ENCODE measurements at places on chromosomes 6 and 20.

DNA sequence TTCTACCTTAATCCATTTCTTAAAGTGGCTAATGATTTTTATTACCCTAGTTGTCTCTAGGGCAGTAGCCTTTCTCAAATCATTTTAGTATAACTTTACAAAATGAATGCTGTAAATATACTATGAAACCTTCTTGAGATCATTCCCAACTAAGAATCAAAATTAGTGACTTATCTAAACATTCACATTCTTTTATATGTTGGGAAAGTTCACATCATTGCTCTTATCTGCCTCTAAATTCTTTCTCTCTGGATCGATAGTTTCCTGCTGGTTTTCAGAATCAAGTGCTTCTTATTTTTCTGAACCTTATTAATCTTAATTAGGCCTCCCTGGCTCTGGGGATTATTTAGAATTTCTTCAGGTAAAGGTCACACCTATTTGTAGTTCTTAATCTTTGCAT, 126.8 kb downstream of the BCKDHB start:
- DNase-seq = no peak

DNA sequence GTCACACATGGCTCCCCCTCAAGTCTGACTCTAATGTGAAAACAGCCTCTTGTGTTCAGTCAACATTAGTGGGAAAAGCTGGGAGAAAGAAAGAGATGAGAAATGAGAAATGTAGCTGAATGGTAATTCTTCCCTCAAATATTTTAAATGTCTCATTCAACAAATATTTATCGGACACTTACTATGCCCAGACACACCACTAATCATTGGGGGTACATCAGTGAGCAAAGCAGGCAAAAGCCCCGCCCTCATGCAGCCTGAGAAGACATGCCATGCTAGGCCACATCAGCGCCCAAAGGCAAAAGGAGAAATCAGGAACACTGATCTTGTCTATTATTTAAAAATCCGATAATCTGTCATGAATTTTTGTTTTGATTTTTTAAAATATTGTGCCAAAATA, 89.9 kb upstream of the ASF1A start:
- no peak for DNase-seq

DNA sequence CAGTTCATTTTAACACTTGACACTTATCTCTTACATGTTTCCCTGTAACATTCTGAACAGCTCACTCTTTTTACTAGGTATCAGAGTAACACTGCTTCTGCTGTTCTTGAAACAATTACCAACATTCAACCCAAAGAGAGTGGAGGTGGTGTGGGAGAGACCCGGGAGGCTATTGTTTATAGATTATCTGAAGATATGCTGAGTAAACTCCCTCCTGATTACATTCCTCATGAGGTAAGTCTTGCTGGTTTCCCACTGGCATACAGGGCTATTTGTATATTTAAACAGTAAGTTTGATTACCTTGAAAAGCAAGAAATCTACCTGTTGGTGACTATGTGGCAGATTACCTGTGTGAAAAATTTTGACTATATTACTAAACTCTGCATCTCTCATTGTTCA, 39.8 kb upstream of the GLP1R start:
- no peak for DNase-seq

DNA sequence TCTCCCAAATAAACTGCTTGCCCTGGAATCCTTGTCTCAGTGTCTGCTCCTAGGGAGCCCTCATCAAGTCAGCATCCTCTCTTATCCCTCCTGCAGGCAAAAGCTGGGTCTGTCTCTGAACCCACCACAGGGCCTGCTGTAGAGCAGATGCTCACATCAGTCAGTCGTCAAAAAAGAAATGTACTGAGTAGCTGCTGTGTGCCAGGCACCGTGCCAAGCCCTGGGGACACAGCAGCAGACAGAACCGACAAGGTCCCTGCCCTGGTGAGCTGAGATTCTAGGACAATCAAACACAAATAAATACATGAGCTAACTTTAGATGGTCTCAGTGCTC, 68.5 kb downstream of the EYA2 start:
- DNase-seq = no peak

GRCh38 chr6:39269961-39270360, 40.7 kb upstream of the KCNK5 start:
- no peak for DNase-seq

GRCh38 chr6:40163924-40164323, 229.7 kb upstream of the MOCS1 start:
- DNase-seq = no peak

DNA sequence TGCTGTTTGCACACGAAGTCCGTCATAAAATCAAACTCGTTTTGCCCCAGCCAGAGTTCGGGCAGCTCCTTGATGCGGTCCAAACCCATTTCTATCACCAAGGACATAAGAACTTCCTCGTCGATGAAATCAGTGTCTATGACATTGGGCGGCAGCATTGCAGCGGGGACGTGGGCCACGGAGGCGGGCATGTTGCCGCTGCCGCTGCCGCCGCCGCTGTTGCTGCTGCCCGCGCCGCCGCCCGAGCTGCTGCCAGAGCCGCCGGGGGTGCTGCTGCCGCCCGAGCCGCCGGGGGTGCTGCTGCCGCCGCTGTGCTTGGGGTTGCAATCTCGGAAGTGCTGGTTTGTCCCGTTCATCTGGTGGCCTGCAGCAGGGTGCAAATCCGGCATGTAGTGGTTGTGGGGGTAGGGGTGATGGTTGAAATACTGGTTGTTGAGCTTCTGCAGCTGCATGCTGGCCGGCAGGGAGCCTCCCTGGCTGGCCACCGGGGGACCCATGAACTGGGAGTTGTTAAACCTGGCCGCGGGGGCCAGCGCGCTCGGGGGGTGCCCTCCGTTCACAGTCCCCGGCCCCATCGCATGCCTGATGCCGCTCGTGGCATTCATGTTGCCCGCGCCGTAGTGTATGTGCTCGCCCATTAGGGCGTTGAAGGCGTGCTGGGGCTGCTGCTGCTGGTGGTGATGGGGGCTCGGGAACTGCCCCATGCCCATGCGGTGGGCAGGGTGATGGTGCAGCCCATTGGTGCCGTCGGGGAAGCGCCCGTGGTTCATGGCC, 1.1 kb downstream of the CITED2 start:
- peak; percentile 40 for DNase-seq

GRCh38 chr20:45098103-45098773, 2.7 kb downstream of the KCNS1 start:
- no peak for DNase-seq

DNA sequence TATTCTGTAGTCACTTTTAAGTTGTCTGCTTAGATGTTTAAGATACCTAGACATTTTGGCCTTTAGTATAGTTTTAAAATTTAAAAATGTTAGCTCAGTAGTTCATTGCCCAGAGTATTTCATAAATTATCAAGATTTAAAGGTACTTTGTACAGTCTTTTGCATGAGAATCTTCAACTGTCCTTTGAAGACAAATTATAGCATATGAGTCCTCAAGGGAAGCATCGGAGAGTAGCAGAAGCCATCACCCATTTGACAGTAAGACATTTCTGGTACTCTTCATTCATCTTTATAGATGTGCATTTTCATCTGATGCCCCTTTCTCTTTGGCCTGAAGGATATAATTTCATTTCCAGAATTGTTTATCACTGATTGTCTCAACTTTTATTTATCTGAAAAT, 89.5 kb downstream of the NCOA3 start:
- no peak for DNase-seq

- DNase-seq = no peak
These were observed 292.8 kb downstream of the FRK start for GRCh38 chr6:115767931-115768330.

DNA sequence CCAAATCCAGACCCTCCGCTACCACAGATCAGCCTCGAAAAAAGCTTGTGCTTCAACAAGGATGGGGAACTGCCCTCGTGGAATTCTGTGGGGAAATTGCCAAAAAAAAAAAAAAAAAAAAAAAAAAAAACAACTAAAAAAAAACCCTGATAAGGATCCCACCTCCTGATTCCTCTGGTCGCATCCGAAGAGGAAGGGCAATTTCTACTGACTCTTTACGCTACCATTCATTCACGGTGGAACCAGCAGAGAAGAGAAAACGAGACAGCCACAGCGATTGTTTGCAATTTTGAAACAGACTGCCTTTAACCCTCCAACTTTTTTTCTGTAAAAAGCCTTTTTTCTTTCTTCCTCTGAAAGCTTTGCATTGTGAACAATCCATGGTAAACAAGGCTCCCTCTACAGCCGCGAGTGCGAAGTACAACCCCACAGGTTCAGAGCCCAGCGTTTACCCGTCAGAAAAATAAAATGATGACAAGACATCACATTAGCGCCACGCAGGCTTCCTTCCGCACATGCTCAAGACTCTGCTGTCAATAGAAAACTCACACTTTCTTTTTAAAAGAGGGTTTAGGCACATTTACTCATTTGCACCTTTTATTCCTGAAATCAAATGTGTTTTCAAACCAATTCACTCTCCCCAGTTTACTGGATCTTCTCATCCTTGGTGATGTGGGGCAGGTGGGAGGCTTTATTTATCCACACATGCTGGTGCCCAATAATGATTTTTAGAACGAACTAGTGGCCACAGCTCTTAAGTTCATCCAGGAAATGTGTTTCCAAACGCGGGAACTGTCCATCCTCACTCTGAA, 100.0 kb downstream of the NOL4L start:
- DNase-seq = peak; percentile 70

- DNase-seq = no peak
These were observed 12.5 kb downstream of the BNIP5 start for GRCh38 chr6:36324191-36324590.

- no peak for DNase-seq
These were observed 462.4 kb upstream of the NRSN1 start for GRCh38 chr6:23663652-23664051.

- no peak for DNase-seq
These were observed 621.2 kb upstream of the EYS start for GRCh38 chr6:66328200-66328599.

Measured in frontal cortex (tissue), 4 donors.